ENCODE measurements at places on chromosomes 5 and 9.

GRCh38 chr9:109399258-109399767 is 78.5 kb upstream of the EPB41L4B start:
- no peak for DNase-seq

DNA sequence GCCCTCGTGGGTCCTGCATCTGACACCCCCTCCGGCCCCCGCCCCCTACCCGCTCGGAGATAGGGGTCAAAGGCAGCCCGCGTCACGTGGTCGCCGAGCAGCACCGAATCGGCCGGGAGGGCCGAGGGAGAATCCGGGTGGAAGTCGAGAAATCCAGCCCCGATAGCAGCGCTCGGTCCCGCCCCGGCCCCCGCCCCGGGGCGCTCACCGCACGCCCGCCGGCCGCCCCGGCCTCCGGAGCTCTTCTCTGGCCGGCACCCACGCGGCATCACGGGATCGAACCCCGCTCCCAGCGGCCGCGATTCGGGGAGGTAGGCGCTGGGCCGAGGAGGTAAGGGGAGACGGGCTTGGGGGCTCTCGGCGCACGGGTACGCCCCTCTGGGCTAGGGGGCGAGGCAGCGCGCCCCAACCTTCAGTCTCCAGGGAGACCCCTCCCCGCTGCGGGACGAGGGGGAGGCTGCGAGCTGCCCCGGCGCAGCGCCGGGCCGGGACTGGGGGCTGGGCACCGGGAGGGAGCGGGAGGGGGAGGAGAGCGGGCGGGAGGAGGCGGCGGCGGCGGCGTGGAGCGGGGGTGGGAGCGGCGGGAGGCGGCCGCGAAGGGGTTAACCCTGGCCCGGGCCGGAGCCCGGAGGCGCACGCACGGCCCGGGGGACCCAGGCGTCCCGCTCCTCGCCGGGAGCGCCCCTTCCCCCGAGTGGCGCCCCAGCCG is 22.1 kb upstream of the NDST1 start:
- peak; percentile 82 for DNase-seq

DNA sequence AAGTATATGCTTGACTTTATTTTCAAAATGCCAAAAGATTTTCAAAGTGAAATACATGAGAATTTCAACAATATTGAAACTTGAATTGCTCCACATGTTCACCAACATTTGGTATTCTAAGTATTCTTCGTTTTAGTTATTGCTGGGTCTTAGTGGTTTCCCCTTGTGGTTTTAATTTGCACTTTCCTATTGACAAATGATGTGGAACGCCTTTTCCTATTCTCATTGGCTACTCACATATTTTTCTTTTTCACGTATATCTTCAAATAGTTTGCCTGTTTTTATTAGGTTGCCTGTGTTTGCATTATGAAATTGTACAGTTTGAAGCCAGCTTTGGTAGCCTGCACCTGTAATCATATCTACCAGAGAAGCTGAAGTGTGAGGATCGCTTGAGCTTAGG is 405.7 kb upstream of the IRX2 start:
- no peak for DNase-seq

GRCh38 chr5:51159164-51159563 is 224.1 kb upstream of the ISL1 start:
- DNase-seq, result no peak

- no peak for DNase-seq
Measured at GRCh38 chr5:144945503-144945902, 774.8 kb downstream of the KCTD16 start.

- DNase-seq, result no peak
Measured at GRCh38 chr5:98663521-98663920, 109.9 kb upstream of the RGMB start.

- peak; percentile 68 for DNase-seq
Measured at GRCh38 chr9:27368316-27368985, 71.5 kb upstream of the EQTN start.

DNA sequence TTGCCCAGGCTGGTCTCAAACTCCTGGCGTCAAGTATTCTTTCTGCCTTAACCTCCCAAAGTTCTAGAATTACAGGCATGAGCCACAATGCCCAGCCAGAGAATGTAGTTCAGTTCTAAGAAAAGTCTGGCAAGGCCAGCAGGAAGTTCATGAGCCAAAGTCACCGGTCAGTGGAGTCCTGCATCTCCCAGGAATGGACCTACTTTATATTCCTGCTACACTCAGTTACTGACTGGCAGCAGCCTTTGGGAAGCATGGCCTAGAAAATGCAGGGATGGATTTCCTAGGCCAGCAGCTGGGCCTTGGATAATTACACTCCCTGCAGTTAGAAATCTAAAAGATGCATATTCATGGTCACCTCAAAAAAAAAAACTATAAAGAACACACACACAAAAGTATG is 135.7 kb downstream of the CAAP1 start:
- DNase-seq, result no peak

- no peak for DNase-seq
Measured at GRCh38 chr9:94056442-94056974, 27.8 kb upstream of the PTPDC1 start.

GRCh38 chr9:135729480-135729879 is 27.5 kb downstream of the KCNT1 start:
- no peak for DNase-seq

GRCh38 chr5:163363389-163363788 is 74.0 kb upstream of the CCNG1 start:
- DNase-seq, result no peak

GRCh38 chr9:124659099-124659659 is 111.9 kb downstream of the NR6A1 start:
- peak; percentile 94 for DNase-seq

DNA sequence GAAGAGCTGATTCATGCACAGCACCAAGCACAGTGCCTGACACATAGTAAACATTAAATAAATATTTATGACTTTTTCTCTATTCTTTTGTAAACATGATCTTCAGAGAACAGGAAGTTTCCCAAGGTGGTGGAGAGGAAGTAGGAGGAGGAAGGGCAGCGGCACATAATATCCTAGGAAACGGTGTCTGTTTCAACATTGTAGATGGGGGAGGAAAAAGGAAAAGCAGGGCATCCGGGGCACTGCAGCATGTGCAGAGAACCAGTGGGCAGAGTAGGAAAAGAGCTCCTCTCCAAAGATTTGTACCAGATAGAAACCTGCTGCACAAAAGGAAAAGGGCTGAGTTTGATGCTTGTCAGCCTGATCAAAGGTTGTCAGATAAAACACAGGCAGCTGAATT is 421.7 kb upstream of the ZNF462 start:
- no peak for DNase-seq
